Cardiac ventricle fibroblast (primary cell): ENCODE measurements at places on chromosomes 7 and 10. TPM values are rescaled to one million over a fixed set of nuclear protein-coding genes. Genes with fewer than 3 reads are reported as not detected.

The ZNF722 gene
- not detected in 2 replicates for total RNA-seq

The PRDX3 gene
- 115 and 144 TPM in 2 replicates for total RNA-seq

The MBL2 gene
- not detected in 2 replicates for total RNA-seq

The IDI2 gene
- total RNA-seq, result not detected in 2 replicates

The UNCX gene
- not detected in 2 replicates for total RNA-seq
